Esophagus squamous epithelium (tissue), 5 donors: ENCODE measurements at places on chromosomes 3 and 15.

- no peak for DNase-seq
- H3K4me1 ChIP-seq, result no peaks in the 10 kb centered on the region
- no peaks in the 10 kb centered on the region for H3K27me3 ChIP-seq
- H3K36me3 ChIP-seq, result peaks cover 10% of the 10 kb centered on the region
- H3K27ac ChIP-seq, result no peak overlapping the region
Observed at GRCh38 chr15:80191897-80192595, 39.2 kb downstream of the FAH start.

- H3K4me1 ChIP-seq, result no peaks in the 10 kb centered on the region
- no peak for DNase-seq
- H3K27ac ChIP-seq, result no peak overlapping the region
- H3K36me3 ChIP-seq, result peaks cover 100% of the 10 kb centered on the region
- no peaks in the 10 kb centered on the region for H3K27me3 ChIP-seq
Observed at GRCh38 chr3:14133876-14134275, 9.0 kb downstream of the TMEM43 start.

DNA sequence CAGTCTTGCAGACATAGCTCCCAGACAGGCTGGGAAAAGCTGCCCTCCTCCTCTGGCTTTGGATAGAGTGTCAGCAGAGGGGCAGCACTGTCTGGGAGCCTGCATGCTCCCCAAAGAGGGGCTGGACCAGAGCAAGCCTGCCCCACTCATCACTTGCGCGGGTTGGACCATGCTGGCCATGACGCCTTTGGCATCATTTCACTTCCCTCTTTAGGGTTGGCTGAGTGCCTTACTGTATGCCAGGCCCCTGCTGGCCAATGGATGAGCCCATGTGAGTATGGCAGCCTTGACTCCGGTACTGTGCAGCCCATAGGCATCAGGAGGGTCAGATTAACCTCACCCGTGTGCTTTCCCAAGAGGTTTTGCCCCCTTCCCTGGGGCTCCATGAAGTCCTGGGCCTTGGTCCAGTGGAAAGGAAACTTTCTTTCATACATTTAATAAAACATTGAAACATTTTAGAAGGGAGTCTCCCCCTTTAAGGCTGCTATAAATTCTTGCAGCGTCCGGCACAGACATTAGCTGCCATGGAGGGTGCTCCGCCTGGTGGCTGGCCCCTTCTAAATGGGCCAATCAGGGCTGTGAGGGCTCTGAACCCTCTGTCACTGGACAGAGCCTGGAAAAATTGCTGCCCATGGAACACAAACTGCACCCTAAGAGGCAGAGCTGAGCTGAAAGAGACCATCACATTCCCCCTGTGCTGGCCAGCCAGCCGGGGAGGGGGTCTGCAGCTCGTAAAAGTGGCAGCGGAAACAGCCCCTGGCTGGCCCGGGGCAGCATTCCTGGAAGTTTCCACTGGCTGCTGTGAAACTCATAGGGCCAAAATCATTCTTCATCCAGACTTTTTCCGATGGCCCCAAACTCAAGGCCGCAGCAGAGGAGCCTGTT is 20.8 kb upstream of the DUSP7 start:
- H3K4me3 ChIP-seq, result no peak overlapping the region
- H3K27ac ChIP-seq, result no peak overlapping the region
- H3K36me3 ChIP-seq, result no peaks in the 10 kb centered on the region
- DNase-seq, result no peak
- no peaks in the 10 kb centered on the region for H3K27me3 ChIP-seq

DNA sequence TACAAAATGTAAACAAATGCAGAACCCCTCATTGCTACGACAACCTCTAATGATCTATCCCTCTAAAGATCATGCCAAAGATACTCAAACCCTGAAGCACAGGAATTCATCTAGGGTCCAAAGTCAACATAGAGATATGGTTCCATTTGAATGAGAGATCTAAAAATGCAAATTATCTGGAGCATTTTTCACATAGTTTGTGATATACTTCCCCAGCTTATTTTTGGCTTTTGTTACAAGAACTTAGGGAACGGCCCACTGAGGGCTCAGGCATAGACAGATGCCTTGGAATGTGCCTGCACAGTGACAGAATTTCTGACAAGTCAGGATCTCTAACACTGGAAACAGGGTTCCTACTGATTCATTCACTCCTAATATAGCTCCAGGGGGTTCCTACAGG is 258.9 kb upstream of the THBS1 start:
- no peaks in the 10 kb centered on the region for H3K4me1 ChIP-seq
- H3K27ac ChIP-seq, result no peak overlapping the region
- no peak overlapping the region for H3K4me3 ChIP-seq
- no peak for DNase-seq
- H3K27me3 ChIP-seq, result no peaks in the 10 kb centered on the region

DNA sequence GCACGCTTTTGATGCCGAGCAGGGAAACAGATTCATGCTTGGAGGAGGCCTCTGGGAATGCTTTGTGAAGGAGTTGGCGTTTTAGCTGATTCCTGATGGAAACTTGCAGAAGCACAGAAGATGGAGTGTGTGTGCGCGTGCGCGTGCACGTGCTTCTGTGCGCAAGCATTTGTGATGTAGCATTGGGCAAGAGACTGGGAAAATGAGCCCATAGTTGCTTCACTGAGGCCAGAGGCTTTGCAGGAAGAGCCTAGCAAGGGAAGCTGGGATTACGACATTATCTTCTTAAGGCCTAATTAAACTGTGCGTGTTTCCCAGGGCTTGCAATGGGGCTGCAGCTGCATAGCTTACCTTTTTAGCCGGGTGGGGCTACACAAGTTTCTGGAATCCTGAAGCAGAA is 18.1 kb upstream of the AGBL1 start:
- no peak for DNase-seq
- no peaks in the 10 kb centered on the region for H3K27me3 ChIP-seq
- H3K27ac ChIP-seq, result no peak overlapping the region
- H3K4me3 ChIP-seq, result no peak overlapping the region
- H3K4me1 ChIP-seq, result no peaks in the 10 kb centered on the region
- no peaks in the 10 kb centered on the region for H3K36me3 ChIP-seq

GRCh38 chr3:132116601-132117000 is 81.8 kb upstream of the CPNE4 start:
- no peak overlapping the region for H3K4me3 ChIP-seq
- H3K4me1 ChIP-seq, result no peaks in the 10 kb centered on the region
- H3K27ac ChIP-seq, result no peak overlapping the region
- H3K27me3 ChIP-seq, result no peaks in the 10 kb centered on the region
- DNase-seq, result no peak
